ENCODE measurements at places on chromosomes 4 and X.

DNA sequence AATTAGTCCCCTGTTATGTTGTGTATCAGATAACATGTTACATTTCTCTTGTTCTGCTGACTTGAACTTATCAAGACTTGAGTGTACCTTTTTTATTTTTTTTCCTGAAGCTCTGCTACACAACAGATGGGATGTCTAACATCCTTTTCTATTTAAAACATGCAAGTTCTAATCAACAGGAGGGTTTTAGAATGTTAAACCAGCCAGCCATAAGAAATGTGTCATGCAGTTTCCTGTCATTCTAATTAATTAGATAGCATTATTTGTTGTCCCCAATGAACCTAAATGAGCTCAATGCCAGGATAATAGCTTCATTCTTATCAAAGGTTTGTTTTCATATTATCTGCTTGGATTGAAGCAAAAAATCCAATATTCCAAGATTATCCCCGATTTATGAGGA lies 958.2 kb downstream of the PCDH7 start:
- DNase-seq, result no peak

DNA sequence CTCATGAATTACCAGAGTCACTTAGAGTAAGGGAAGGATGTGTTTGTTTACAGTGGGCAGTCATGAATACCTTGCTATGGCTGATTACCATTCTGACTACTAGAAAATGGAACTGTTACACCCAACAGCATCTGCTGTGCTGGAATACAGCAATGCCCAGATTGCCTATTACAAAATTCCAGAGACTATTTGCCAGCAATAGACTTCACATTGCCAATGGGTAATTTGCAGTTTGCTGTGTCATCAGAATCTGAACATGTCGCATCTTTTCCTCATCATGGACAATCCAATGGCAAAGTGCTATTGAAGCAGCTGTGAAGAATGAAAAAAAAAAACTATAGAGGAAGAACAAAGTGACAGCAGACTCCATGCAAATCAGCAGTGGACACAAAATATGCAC lies 356.6 kb downstream of the CXXC4 start:
- DNase-seq, result no peak

DNA sequence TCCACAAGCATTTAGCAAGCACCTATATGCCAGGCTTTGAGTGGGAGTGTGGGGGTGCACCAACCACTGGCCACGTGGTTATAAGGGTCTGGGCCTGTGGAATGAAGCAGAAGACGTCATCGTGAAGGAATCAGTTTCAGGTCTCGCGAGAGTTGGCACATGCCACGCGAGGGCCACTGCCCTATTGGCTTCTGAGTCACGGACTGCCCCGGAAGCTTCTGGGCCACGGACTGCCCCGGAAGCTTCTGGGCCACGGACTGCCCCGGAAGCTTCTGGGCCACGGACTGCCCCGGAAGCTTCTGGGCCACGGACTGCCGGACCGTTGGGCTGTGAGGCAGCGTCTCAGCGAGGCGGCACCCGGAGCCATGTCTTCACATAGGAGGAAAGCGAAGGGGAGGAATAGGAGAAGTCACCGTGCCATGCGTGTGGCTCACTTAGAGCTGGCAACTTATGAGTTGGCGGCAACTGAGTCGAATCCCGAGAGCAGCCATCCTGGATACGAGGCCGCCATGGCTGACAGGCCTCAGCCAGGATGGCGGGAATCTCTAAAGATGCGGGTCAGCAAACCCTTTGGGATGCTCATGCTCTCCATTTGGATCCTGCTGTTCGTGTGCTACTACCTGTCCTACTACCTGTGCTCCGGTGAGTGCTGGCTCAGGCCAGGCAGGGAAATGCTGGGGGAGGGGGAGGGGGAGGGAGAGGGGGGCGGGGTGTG lies at the start of gene FMR1NB:
TSS of gene FMR1NB (plus strand) at position 300 of the 715 bp plus-strand sequence. CDS start at position 366, 66 bp downstream.
- DNase-seq, result no peak

GRCh38 chrX:71895607-71896006 lies 15.0 kb upstream of the NHSL2 start:
- no peak for DNase-seq

DNA sequence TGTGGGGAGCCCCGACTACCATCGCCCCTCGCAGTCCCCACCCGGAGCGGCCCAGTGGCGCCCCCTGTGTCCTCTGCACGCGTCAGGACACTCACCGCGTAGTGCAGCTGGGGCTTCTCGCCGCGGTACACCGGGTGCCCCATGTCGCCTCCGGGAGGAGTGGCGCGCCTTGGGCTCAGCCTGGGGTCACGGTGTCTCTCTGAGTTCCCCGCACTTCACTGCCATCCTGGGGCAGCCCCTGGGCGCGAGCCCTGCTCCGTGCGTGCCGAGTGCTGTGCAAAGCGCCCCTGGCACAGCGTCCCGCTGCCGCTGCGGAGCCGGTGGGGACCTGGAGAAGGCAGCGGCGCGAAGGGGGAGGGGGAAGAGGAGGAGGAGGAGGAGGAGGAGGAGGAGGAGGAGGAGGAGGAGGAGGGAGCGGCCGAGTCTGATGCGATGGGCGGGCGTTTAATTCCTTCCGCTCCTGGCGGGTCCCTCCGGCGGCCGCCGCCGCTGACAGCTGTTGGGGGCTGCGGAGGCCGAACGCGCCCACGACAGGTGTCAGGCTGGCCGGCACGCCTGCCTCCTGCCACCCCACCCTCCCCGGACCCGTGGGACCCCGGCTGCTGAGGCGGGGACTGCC lies 134.3 kb downstream of the AMELX start:
- no peak for DNase-seq

DNA sequence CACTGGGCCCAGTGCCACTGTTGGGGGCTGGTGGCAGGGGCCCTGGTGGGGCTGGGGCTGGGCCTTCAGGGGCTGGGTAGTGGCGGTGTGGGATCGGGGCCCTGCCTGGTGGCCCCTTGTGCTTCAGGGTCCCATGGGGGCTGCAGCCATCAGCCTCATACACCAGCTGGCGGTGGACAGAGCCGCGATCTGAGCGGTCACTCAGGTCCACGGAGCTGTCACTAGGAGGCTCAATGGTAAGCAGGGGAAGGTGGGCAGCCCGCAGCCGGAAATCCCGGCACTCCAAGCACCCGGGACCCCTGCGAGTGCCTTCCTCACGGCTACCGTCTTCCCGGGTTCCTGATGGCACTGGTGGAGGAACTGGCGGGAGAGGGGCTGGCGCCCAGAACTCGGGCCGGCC lies 25.5 kb upstream of the KDM5C start:
- DNase-seq, result no peak

- no peak for DNase-seq
These were observed 20.8 kb upstream of the MANBA start for GRCh38 chr4:102781570-102781969.

- no peak for DNase-seq
These were observed 204.4 kb downstream of the NSUN7 start for GRCh38 chr4:40954088-40954668.

GRCh38 chrX:3627594-3627993 lies 85.9 kb downstream of the PRKX start:
- no peak for DNase-seq

GRCh38 chr4:60726779-60727178 lies 473.3 kb upstream of the ADGRL3 start:
- no peak for DNase-seq

DNA sequence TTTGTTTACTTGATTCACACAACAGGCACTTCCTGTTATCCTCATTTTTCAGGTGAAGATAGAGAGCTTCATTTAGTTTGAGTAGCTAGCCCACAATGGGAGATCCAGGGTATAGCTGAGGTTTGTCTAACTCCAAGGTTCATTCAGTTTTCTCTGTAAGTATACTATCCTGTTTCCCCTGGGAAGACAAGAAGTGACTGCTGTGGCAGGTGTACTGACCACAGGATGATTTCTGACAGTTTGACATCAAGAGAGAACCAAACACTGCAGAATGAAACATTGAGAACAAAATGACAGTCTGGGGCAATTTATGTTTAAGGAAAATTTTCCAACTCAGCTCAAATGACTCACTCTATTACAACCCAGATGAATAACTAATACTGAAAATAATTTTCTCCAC lies 958.0 kb downstream of the STPG2 start:
- DNase-seq, result no peak

DNA sequence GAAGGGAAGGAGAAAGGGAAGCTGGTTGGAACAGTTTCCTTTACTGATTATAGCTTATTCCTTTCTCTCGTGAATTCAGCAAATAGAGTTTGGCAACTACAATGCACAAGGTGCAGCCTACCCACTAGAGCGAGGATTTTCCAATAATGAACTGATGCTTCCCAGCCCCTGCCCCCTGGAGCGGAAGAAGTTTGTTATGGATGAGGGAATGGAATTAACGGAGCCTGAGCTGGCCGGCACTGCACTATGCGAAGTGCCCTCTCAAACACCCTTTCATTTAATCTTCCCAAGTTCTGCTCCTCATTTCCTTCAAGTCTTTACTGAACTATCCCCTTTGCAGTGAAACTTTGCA lies 42.5 kb upstream of the CBR4 start:
- DNase-seq, result no peak

DNA sequence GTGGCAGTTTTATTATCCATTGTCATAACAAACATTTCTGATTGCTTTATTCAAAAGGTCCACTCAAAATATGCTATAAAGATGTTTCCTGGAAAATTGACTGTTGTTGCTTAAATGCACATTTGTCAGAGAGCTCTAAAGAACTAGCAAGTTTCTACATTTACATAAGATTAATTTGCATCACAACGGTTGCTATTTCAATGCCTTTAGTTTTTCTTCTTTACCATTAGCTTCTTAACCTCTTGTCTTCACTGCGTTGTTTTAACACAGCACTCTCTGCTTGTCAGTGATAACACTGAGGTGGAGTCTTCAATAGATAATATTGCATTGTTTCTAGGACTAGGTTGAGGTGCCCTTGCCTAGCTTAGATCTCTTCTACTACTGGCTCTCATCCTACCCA lies 76.7 kb upstream of the GALNT7 start:
- no peak for DNase-seq

DNA sequence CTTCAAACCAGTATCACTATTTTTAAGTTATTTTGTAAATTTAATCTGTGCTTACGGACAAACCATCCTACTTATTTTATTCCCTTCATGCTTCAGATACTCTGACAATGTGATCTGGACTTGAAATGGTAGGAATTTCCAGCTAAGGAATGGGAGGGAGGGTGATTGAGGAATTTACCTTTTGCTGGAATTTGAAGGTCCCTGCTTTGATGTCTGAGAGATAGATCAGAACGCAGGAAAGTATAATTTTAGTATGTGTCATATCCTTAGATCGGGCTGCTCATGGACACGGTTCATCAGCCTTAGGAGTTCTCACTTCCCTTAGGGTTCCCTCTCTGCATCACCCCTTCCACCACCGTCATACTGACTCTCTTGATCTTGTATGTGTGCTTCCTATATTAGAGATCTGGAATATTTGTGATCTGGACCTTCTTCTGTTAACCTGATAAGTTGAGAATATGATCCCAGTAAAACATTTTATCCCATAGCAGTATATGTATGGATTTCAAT lies 16.8 kb downstream of the OCRL start:
- DNase-seq, result no peak

GRCh38 chr4:168633064-168633463 lies 136.2 kb downstream of the PALLD start:
- no peak for DNase-seq

GRCh38 chrX:121245763-121246162 lies 198.4 kb downstream of the GLUD2 start:
- DNase-seq, result no peak

- no peak for DNase-seq
These were observed 194.6 kb upstream of the STK26 start for GRCh38 chrX:131828482-131828881.

GRCh38 chr4:128346054-128346716 lies 58.6 kb upstream of the PGRMC2 start:
- peak; percentile 60 for DNase-seq

DNA sequence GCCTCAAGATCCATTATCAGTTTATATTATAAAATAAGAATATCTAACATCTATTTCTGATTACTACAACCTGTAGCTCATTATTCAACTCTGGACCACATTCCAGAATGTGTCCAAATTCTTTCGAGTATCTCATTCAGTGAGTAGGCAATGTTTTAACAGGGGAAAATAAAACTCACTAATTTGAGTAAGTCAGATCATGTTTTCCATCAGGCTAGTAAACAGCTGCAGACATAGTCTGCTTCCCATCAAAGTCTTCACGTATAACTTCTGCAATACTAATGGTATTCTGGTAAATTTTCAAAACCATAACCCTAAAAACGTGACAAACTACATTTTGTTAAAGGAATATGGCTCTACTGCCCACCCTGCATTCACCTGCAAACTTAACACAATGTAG lies 31.8 kb downstream of the TBCK start:
- DNase-seq, result peak; percentile 35

- DNase-seq, result no peak
These were observed 188.4 kb upstream of the MAOA start for GRCh38 chrX:43467608-43468234.

DNA sequence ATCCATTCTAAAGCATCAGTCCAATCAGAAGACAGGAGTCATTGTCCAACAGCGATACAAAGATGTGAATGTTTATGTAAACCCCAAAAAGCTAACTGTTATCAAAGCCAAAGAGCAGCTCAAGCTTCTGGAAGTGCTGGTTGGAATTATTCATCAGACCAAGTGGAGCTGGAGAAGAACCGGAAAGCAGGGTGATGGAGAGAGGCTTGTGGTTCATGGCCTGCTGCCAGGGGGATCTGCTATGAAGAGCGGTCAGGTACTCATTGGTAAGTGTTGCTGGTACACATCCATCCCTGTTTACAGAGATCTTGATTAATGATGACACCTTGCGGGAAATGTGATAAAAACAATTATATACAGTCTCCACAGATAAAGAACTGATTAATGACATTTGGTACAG lies 11.0 kb downstream of the INTU start:
- DNase-seq, result no peak

- DNase-seq, result no peak
These were observed 97.4 kb downstream of the NHS start for GRCh38 chrX:17472424-17472823.

DNA sequence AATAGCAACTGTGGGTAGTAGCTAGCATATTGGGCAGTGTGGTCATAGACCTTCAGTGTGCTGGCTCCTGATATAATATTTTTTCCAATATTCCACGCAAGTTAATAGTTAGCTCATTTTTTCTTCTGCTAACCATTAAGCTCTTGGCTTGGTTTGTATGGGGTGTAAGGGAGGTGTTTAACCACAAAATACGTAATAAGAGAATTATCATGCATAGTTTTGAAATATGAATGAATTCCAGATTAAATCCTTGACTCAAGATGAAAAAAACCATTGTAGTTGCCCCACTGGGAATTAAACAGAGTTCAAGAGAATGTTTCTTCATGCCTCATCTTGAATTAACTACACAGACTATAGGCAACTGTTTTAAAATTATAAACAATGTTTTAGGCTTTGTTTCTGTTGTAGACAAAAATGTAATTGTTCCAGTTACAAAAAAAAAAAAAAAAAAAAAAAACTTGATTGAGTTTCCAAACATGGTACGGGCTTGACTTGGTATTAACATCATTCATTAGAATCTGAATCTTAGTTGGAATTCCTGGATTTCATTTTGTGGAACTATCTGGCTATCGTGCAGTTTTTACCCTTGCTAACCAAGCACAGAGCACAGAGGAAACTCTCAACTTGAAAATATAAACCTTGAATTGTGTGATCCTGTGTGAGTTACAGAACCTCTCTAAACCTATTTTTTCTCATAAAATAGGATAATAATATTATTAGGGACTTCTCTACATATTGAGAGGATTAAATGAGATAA lies 28.4 kb downstream of the CXCL1 start:
- peak; percentile 98 for DNase-seq
